ENCODE measurements at places on chromosomes 12 and 14.

GRCh38 chr14:97155320-97155719, 358.1 kb downstream of the VRK1 start:
- no peak for DNase-seq

DNA sequence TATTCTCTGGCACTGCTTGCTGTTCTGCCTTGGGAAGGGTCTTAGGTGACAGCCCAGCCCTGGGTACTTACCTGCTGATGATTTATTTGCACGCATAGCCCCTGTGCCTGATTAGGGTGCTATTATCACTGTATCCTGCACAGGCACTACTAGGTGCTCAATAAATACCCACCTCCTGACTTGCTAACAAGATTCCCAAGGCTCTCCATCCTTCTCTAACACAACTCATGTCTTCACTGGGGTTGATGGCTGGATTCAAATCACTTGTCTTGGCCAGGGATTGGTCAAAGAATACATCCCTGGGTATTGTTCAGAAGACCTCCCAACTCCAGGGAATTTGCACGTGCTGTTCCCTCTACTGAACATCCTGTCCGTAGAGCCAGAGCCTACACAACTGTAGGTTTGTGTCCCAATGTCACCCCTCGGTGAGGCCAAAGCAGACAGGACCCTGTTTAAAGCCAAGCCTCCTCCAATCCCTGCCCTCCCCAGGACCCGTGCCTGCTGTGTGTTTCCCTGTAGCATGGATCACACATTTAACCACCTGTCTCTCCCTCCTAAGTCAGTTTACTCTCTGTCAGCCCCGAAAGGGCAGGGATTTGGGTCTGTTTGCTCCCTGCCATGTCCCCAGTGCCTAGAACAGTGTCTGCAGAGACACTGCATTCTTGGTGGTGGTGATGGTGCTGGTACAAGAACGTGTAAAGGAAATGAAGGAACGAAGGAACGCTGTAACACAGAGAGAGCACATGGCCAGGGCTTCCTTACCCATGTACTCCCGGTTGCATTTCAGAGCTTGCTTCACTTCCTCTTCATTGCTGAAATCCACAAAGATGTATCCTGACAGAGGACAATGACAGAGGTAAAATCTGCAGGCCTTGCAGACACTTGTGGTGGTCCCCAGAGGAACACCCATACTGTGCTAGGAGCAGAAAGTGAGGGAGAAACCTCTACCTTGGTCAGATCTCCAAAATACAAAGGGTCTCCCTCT, 16.5 kb downstream of the RBM19 start:
- DNase-seq, result no peak

DNA sequence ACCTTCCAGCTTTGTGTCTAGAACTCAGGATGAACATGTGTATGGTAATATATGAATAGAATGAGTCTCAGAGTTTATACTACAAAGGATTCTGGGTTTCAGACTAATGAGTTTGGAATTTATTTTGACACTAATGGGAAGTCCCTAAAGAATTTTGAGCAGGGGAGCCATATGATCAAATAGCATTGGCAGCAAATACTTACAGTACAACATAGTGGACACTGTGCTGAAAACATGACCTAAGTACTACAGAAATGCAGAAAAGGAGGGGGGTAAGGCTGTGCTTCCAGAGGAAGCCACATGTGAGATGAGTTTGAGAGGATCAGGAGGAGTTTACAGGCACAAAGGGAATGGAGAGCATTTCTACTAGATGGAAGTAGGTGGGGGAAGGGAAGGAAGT, 225.8 kb downstream of the C12orf42 start:
- no peak for DNase-seq

GRCh38 chr12:64876388-64877071, 52.1 kb downstream of the TBC1D30 start:
- DNase-seq, result no peak

GRCh38 chr12:42728770-42729534, 139.4 kb upstream of the PRICKLE1 start:
- DNase-seq, result no peak

GRCh38 chr14:104200591-104200990, 62.2 kb downstream of the KIF26A start:
- DNase-seq, result no peak

DNA sequence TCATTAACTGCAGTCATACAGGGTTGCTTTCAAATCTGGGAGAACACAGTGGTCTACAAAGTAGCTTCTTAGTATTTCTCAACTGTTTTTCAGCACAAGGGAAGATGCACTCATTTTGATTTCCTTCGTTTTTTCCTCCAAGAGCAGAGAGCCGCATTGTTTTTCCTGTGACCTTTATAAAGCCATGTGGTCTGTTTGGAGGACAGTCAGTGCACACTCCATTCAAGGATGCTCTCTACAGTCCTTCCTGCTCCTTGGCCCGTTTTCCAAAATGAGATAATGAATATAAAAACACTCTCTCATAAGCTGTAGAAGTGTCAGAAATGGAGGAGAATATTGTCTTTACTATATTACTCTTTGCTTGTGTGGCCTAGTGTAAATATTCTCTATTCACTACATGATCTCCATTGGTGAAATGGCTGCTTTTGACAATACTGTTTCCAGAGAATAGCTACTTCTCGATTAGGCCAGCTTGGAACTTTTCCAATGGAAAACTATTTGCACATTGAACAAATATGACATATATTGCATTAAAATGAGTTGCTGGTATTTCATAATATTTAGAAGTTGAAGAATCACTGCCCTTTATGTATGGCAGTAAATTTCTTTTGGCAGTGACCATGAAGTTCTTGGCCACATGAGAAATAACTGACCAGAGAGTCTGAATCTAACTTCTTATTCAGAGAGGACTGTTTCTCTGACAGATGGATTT, 393.1 kb upstream of the RGS6 start:
- DNase-seq, result no peak

DNA sequence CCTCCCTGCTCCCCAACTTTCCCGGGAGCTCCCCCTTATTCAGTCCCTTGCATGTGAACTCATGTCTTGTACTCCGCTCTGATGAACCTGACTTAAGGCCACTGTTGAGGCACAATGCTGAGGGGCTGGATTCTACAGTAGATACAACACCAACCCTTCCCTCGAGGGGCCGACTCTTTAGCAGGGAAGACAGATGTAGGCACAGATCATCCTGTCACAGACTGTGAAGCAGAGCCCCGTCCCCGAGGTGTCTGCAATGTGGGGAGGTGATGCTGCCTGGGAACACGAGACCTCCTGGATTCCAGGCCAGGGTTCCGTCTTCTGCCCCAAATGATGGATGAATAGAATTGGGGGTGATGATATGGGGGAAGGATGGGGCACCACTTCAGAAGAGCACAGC, 175.1 kb downstream of the CHST11 start:
- no peak for DNase-seq

DNA sequence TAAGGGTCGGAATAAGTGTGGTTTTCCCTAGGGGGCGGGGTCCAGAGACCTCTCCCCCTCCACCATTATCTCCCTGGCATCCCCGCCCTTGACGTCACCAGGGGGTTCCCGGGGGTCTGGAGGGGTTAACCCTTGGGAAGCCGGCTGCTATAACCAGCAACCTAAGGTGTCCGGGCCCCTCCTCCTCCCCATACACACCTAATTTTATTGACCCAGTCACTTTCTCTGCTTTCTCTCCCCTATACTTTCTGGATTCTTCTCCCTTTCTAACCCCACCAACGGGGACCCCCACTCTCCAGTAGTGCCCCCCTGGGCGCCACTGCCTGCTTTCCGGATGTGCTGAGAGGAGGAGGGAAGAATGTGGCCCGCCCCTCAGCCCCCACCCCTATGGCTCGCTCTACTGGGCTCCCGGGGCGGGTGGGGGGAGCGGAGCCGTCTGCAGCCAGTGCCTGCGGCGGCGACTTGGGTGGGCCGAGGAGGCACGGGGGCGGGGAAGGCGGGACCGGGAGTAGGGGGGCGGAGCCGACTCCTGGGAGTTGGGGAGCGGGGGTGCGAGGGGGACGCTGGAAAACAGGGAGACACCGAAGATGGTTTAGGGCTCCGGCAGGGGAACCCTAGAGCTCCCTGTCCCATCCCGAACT, 1.8 kb downstream of the GLI1 start:
- peak; percentile 55 for DNase-seq

DNA sequence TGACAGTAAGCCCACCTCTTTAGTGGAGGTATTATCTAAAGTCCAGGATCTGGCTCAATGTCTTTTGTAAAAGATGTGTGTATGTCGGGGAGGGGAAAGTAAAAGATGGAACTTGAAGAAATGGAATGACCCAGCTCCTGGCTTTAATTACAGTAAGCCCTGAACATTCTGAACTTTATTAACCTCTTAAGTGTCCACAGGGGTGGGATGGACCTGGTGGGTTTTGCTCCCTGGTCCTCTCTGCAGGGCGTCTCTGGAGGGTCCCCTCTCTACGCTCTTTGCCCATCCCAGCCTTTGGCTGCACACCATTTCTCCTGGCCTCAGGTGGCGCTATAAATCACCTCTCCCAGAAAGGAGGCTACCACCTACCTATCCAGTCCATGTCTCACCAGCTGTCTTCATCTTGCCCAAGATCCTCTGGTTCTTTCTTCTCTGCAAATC, 3.7 kb upstream of the CISTR start:
- no peak for DNase-seq

DNA sequence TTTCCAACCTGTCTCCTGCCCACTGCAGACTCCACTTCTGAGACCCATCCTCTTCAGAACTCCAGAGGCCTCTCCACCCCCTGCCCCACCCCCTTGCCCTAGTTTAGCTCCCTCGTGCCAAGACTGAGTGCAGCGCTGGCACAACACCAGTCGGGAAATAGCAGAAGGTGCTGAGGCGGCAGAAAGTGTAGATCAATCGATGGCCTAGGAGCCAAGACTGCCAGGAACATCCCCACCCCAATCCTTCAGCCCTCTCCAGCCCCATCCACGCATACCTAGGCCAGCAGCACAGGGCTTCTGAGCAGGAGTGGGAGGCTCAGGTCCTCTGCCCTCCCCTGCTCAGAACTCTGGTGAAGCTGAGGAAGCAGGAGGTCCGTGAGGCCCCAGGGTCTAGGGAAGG, 1.1 kb downstream of the CPNE6 start:
- DNase-seq, result no peak

- no peak for DNase-seq
These were observed 629 bp upstream of the TTC7B start for GRCh38 chr14:90816681-90817436.

DNA sequence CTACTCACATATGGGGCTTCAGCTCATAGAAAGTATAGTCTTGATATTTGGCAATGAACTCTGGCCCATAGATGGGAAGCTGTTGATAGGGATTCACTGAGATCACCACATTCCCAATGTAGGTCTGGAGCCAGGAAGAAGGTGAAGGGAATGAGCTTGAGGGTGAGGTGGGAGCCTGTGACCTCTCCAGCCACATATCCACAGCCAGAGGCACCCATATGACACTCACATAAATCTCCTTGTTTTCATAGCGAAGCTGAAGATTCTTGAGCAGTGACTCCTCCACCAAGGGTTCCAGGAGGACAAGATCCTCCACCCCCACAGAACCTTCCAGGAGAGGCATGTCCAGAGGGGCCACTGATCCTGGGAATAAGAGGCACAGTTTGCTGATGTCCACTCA, 1.9 kb downstream of the MYO1A start:
- no peak for DNase-seq

- DNase-seq, result no peak
These were observed 24.6 kb downstream of the GPR65 start for GRCh38 chr14:88029500-88029899.

GRCh38 chr14:52780893-52781292, 10.5 kb downstream of the GNPNAT1 start:
- no peak for DNase-seq

- DNase-seq, result no peak
These were observed 8.2 kb downstream of the TAS2R19 start for GRCh38 chr12:11014234-11014633.

GRCh38 chr12:32252199-32253073, 145.8 kb downstream of the BICD1 start:
- DNase-seq, result no peak

GRCh38 chr12:53670308-53670707, 5.6 kb downstream of the ATP5MC2 start:
- no peak for DNase-seq

DNA sequence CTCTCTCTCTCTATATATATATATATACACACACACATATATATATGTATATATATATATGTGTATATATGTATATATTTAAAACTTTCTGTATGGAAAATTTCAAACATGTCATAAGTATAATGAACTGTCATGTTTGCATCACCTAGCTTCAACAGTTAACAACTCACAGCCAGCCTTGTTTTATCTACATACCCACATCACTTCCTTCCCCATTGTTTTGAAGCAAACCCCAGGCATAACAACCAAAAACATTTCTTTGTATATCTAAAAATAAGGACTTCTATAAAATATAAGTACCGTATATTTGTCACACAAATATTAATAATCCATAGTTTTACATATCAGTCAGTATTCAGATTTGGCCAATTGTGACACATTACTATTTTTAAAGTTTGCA, 57.4 kb downstream of the PAPOLA start:
- DNase-seq, result no peak

DNA sequence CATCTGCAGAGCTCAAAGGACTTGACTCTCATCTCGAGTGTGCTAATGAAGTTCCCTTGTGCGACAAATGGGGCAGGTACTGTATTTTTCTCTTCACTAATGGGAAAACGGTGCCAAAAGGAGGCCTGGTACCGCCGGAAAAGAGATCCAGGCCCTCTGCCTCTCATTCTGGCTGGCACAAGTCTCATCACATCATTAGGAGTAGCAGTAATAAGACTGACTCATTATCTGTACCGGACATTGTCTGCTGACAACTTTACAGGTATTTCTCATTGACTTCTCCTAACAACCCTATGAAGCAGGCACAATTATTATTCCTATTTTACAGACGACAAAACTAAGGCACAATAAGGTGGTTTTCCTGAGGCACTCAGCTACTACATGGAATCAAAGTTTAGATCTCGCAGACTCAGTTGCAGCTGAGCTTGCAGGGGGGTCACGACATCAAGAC, 668 bp downstream of the APPL2 start:
- DNase-seq, result no peak

- DNase-seq, result peak; percentile 64
These were observed 10.0 kb upstream of the GPR68 start for GRCh38 chr14:91254461-91254860.

- DNase-seq, result no peak
These were observed 147.1 kb upstream of the NOVA1 start for GRCh38 chr14:26744903-26745302.

DNA sequence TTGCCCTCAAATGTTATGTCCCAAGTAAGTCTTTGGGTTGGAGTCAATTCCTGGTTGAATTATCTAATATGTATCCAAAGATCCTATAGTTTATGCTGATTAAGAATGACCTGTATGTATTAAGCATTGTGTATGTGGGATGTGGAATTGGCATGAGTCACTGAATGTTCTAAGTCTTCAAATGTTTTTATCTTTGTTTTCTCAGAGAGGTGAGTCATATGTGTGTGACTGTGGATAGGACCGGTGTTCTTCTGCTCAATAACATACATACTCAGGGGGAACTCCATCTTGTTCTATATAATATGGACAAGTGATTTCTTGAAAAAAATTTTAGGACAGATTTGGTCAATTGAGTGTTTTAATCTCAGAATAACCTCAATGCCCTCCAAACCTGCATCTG, 57.9 kb downstream of the NAV3 start:
- no peak for DNase-seq
